ENCODE measurements at places on chromosomes 4 and X. TPM values are rescaled to one million over a fixed set of nuclear protein-coding genes. Genes with fewer than 3 reads are reported as not detected.

Gene PDE5A
- 3.3 TPM for polyA plus RNA-seq

Gene GABRQ
- polyA plus RNA-seq: 0.01 TPM

Gene CDS1
- 0.71 TPM for polyA plus RNA-seq

Gene CFI
- 26.8 TPM for polyA plus RNA-seq

Gene ADGRG4
- polyA plus RNA-seq: under 0.01 TPM

Gene ATP2B3
- polyA plus RNA-seq: not detected

Gene IL9R
- 0.09 TPM for polyA plus RNA-seq

Gene TSPYL2
- 77.2 TPM for polyA plus RNA-seq

Gene TMSB15C
- 1.0 TPM for polyA plus RNA-seq

Gene SLC35A2
- 15.8 TPM for polyA plus RNA-seq

Gene SERPINA7
- polyA plus RNA-seq: not detected

Gene IQSEC2
- polyA plus RNA-seq: 19.8 TPM

Gene ABLIM2
- 3.2 TPM for polyA plus RNA-seq

Gene FAT1
- polyA plus RNA-seq: 21.8 TPM

Gene FAM114A1
- polyA plus RNA-seq: 20.6 TPM

Gene SYN1
- 1.4 TPM for polyA plus RNA-seq

Gene FATE1
- polyA plus RNA-seq: not detected

Gene S100G
- polyA plus RNA-seq: 0.41 TPM

Gene PF4V1
- polyA plus RNA-seq: not detected

Gene TSPAN7
- 54.8 TPM for polyA plus RNA-seq

Gene PLA2G12A
- 11.0 TPM for polyA plus RNA-seq
